ENCODE measurements at places on chromosomes 11 and 22.

- H3K36me3 ChIP-seq = peaks cover 5% of the 10 kb centered on the region
- DNase-seq = no peak
- H3K27me3 ChIP-seq = peaks cover 2% of the 10 kb centered on the region
- H3K27ac ChIP-seq = peak overlapping the region; percentile 36
- H3K4me1 ChIP-seq = no peaks in the 10 kb centered on the region
Measured at GRCh38 chr11:33242575-33242974, 14.6 kb upstream of the HIPK3 start.

- peaks cover 4% of the 10 kb centered on the region for H3K36me3 ChIP-seq
- no peak overlapping the region for H3K27ac ChIP-seq
- peaks cover 13% of the 10 kb centered on the region for H3K4me1 ChIP-seq
Measured at GRCh38 chr11:8262552-8263108, 1.0 kb downstream of the LMO1 start.

- DNase-seq = no peak
- H3K27ac ChIP-seq = no peak overlapping the region
- peaks cover 11% of the 10 kb centered on the region for H3K4me1 ChIP-seq
Measured at GRCh38 chr22:22094921-22095320, 112.3 kb upstream of the TOP3B start.

DNA sequence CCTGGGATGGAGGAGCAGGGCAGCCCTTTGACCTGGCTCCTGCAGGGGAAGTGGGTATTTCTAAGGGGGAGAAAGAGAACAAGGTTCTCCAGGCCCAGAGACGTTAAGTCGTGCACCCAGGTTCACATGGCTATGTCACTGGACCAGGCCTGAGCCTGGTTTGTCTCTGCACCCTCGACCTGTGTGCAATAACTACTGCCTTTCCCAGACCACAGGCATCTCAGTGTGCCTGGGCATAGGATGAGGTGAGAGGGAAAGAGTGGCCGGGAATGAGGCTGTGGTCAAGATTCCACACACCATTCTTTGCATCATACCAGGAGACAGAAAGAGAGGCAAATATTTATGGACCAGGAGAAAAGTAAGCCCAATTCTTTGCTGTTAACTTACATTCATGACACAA is 66.8 kb downstream of the PRR5L start:
- DNase-seq = no peak
- H3K4me3 ChIP-seq = no peak overlapping the region
- peaks cover 4% of the 10 kb centered on the region for H3K27me3 ChIP-seq
- H3K27ac ChIP-seq = peak overlapping the region; percentile 87
- peaks cover 68% of the 10 kb centered on the region for H3K4me1 ChIP-seq

DNA sequence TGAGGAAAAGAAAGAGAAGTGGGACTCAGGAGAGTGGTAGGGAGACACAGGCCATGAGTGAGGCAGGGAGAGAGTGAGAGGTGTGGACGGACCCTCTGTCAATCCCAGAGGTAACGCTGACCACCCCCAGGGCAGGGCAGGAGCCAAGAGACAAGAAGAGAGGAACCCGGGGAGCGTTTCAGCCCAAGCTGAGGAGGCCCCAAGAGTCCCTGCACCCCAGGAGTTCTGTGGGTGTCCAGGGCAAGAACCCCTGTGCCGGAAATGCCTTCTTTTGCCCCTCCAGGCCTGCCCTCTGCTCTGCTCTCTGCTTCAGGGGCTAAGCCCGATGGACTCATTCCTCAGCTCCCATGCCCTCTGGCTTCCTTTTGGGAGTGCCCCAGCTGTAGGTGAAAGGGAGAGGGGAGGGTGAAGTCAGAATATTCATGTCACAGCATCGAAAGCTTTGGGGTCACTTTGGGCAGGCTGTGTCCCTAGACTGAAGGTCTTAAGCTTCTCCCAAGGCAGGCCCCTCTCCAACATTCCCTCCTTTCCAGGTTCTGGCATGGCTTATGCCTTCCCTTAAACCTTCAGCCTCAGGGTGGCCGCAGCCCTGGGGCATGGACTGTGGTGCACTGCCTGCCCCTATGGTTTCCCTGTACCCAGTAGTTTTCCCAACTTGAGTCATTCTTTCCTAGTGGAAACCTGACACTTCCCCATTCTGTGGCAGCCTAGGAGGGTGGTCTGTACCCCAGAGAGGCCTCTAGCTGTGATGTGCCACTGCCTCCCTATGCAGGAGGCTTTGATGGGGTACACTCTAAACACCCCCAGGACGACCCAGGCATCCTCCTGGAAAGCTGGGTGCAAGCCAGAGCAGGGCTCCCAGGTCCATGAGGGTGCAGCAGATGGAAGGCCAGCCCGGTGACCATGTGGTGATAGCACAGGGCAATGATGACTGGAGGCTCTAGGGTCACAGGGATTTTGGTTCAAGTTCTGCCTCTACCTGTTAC is 27.1 kb downstream of the MYEOV start:
- DNase-seq = no peak
- H3K27ac ChIP-seq = no peak overlapping the region
- H3K36me3 ChIP-seq = peaks cover 3% of the 10 kb centered on the region
- H3K4me3 ChIP-seq = no peak overlapping the region

DNA sequence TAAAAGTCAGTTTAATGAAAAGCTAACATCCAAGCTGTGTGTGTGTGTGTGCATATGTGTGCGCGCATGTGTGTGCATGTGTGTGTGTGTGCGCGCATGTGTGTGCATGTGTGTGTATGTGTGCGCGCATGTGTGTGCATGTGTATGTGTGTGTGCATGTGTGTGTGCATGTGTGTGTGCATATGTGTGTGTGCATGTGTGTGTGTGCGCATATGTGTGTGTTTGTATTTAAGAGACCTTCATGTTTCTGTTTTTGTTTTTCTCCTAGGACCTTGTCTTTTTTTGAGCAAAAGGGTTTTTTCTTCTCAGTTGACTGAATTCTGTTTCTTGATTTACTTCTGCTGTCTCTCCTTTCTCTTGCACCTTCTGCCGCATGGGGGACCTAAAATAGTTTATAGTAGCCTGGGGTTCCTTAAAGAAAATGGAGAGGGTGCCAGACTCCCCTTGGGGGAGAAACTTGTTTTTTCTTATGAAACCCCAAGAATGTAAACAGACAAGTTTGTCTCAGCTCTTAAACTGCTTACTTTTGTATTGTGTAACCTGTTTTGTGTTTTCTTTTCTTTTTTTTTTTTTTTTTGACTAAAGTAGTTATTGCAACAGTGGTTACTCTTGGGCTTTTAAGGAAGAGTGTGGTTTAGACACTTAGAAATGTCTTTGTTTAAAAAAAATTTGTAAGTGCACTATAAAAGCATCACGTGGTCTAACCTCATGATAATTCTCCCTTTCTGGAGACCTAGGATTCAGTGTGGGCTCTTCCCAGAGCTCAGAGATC is 53.0 kb downstream of the OSBPL5 start:
- peak overlapping the region; percentile 69 for H3K4me3 ChIP-seq
- H3K4me1 ChIP-seq = no peaks in the 10 kb centered on the region
- DNase-seq = no peak
- peaks cover 53% of the 10 kb centered on the region for H3K36me3 ChIP-seq
- H3K27ac ChIP-seq = no peak overlapping the region
- H3K27me3 ChIP-seq = peaks cover 2% of the 10 kb centered on the region

DNA sequence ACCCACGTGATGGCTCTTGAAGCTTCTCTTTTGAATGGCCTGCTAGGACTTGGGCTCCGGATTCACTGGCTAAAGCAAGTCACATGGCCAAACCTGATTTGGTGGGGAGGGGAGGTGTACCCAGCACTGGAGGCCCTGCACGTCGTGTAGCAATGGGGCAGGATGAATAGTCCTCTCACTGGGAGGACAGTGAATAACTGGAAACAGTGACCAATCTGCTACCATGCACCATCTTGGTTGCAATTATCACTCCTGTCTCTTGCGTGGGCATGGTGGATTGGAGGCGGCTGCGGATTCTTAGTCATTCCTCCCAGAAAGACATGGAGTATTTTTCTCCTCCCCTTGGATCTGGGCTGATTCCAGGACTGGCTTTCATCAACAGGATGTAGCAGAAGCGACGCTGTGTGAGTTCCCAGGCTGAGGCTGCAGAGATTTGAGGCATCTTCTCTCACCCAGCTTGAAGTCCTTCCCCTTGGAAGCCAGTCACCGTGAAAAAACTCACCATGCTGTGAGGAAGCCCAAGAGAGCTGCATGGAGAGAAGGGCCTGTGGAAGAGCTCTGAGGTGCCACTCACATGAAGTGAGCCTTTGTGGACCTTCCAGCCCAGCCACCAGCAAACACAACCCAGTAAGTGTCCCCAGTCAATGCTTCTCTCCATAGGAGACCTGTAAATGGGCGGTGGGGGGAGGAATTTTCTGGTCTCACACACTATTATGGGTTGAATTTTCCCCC is 70.4 kb downstream of the IGLL1 start:
- no peaks in the 10 kb centered on the region for H3K36me3 ChIP-seq
- no peak overlapping the region for H3K27ac ChIP-seq
- no peak overlapping the region for H3K4me3 ChIP-seq
- peaks cover 5% of the 10 kb centered on the region for H3K27me3 ChIP-seq

DNA sequence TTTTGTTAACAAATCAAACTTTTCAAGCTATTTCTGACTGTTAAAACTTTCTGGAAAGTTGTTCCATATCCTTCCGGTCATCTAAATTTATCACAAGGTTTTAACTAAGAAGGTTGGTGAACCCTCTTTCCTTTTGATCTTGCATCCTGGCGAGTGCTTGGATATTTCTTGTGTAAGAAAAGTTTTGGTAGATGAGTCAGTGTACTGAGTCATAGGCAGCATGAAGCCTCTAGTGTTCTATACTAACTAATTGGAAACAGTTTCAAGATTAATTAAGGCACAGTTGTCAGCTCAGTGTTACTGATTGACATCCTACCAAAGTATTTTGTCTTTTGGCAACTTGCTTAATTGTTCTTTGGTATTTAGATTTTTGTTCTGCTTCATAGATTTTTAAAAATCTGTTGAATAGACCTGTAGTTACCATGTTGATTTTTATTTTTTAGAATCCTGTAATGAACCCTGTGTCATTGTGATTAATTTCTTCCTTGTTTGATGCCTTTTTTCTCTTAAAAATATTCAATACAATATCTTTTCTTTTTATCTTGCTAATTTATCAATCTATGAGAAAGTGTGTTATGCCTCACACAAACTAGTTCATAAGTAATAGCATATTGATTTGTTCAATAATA is 38.0 kb downstream of the METTL15 start:
- no peak overlapping the region for H3K4me3 ChIP-seq
- peaks cover under 1% of the 10 kb centered on the region for H3K36me3 ChIP-seq
- peaks cover under 1% of the 10 kb centered on the region for H3K27me3 ChIP-seq
- no peak overlapping the region for H3K27ac ChIP-seq
- no peak for DNase-seq

DNA sequence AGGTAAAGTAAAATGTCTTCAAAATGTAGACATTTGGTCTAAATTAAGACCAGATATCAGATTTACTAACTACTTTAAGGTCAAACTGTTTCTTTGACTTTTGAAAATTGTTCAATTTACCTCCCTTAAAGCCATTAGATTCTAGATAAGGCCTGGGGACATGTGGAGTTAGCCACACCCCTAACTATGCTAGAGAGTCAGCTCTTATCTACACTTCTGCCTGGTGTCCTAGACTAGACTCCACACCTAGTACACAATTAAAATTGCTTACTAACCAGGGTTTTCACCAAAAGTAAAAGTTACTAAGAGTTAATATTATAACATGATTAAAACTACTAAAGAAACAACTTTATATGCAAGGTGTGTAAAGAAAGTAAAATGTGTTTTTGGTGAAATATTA is 43.6 kb upstream of the DBX1 start:
- no peak for DNase-seq
- no peak overlapping the region for H3K27ac ChIP-seq
- H3K36me3 ChIP-seq = no peaks in the 10 kb centered on the region
- H3K27me3 ChIP-seq = peaks cover 19% of the 10 kb centered on the region

GRCh38 chr11:47572715-47573255 is 6.0 kb downstream of the KBTBD4 start:
- H3K27me3 ChIP-seq = peaks cover 6% of the 10 kb centered on the region
- peaks cover 22% of the 10 kb centered on the region for H3K36me3 ChIP-seq
- no peak overlapping the region for H3K4me3 ChIP-seq

GRCh38 chr11:24755260-24755839 is 258.5 kb downstream of the LUZP2 start:
- H3K27me3 ChIP-seq = no peaks in the 10 kb centered on the region
- H3K4me3 ChIP-seq = no peak overlapping the region
- no peaks in the 10 kb centered on the region for H3K36me3 ChIP-seq
- H3K4me1 ChIP-seq = no peaks in the 10 kb centered on the region

- peaks cover 38% of the 10 kb centered on the region for H3K4me1 ChIP-seq
- H3K27ac ChIP-seq = no peak overlapping the region
- H3K36me3 ChIP-seq = no peaks in the 10 kb centered on the region
- H3K4me3 ChIP-seq = no peak overlapping the region
- DNase-seq = no peak
Measured at GRCh38 chr22:33875316-33875715, 45.0 kb downstream of the LARGE1 start.

DNA sequence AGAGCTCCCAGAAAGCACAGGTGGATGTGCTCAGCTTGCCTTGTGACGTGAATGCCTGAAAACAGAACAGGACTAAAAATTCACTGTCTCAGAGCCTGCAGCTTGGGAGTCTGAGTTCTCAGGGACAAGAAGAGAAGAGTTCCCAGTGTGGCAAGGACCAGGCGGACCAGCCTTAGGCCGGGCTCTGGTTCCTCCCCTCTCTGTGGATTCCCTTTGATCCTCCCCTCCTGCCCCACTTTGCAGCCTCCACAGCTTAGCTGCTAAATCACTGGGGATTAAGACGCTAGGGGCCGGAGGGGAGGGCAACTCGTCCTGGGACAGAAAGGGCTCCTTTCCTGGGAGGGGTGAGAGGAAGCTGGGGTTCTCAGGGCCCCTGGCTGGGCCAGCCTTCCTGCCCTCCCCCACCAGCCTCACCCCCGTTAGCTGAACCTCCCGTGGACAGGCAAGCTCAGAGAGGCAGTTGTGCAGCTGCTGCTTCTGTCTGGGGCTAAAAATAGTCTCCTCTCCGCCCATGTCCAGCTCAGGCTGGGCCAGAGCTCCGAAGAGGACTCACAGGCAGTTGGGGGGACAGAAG is 29.9 kb upstream of the JAM3 start:
- H3K36me3 ChIP-seq = no peaks in the 10 kb centered on the region
- H3K4me1 ChIP-seq = peaks cover 16% of the 10 kb centered on the region
- no peak overlapping the region for H3K27ac ChIP-seq
- peaks cover 9% of the 10 kb centered on the region for H3K27me3 ChIP-seq
- no peak for DNase-seq
- H3K4me3 ChIP-seq = no peak overlapping the region

DNA sequence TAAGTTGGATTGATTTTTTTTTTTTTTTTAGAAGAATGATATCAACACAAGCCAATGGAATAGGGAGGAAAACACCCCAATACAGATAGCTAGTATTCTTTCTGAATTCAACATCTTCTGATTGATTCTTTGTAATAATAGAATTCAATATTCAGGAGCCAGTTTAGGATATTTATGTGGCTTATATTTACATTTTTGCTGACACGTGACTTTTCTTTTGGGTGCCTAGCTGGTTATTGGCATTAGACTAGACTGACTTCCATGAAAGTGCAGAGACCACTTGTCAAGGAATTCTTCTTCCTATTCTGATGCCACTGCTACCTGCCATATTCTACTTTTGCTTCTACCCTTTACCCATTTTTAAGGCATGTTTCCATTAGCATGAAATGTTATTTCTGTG is 16.4 kb downstream of the TRIM44 start:
- no peak overlapping the region for H3K4me3 ChIP-seq
- H3K36me3 ChIP-seq = no peaks in the 10 kb centered on the region
- H3K4me1 ChIP-seq = peaks cover 3% of the 10 kb centered on the region
- DNase-seq = no peak

GRCh38 chr11:74011360-74012073 is 2.6 kb upstream of the UCP3 start:
- peaks cover 17% of the 10 kb centered on the region for H3K36me3 ChIP-seq
- peaks cover 3% of the 10 kb centered on the region for H3K4me1 ChIP-seq
- peaks cover 2% of the 10 kb centered on the region for H3K27me3 ChIP-seq
- no peak overlapping the region for H3K4me3 ChIP-seq

Measured in endothelial cell (in vitro differentiated cells).